ENCODE measurements at places on chromosomes 6 and 20.

DNA sequence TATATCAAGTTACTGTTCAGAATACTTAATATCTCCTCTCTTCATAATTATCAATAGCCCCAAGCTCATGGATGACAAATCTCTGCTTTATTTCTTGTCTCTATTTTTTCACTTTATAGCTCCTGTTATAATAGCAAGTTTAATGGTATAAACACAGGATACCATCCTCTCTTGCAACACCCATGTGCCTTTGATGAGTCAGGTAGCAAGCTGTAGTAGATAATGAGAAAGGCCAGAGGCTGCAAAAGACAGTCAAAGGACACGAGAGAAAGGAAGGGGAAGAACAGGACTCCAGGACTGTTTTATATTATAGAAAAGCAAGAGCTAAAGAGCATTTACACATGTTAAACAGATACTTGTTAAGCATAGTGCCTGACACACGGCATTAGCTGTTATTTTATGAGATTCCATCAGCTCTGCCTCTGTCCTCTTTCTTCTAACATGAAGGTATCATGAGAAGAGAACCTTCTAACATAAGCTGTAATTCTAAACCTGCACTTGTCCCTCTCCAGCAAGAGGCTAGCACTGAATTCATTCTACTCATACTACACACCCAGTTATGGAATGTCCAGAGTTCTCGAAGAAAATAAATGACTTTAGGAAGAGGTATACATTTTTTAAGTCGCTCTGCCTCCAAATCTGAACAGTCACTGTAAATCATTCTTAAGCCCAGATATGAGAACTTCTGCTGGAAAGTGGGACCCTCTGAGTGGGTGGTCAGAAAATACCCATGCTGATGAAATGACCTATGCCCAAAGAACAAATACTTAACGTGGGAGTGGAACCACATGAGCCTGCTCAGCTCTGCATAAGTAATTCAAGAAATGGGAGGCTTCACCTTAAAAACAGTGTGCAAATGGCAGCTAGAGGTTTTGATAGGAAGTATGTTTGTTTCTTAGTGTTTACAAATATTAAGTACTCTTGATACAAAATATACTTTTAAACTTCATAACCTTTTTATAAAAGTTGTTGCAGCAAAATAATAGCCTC is 45.0 kb downstream of the NT5E start:
- DNase-seq: no peak

GRCh38 chr6:38973178-38974057 is 75.2 kb upstream of the GLP1R start:
- DNase-seq: no peak

- no peak for DNase-seq
Measured at GRCh38 chr6:143953922-143954321, 54.1 kb downstream of the PLAGL1 start.

- no peak for DNase-seq
Measured at GRCh38 chr6:49713346-49713745, at the start of gene CRISP2. Gene CRISP2, minus strand, starts transcription at chr6:49713543. Its CDS starts 4,347 bp downstream, at chr6:49709196.

DNA sequence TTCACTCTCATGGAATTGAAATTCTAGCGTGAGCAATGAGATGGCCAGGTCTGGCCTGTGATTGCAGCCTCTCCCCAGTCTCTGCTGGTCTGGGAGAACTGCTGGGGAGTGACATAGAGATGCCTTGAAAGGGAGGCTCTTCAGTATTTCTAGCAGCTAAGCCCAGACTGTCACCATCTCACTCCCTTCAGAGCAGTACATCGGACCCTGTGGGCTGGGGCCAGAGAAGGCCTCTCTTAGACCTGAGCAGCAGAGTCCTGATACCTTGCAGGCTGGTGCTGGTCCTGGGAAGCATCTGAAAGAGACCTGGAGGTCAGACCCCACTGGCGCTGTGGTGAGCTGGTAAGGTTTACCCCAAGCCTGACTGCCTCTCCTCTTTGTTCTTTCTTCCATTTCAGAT is 87.4 kb downstream of the TCP11 start:
- DNase-seq: no peak

DNA sequence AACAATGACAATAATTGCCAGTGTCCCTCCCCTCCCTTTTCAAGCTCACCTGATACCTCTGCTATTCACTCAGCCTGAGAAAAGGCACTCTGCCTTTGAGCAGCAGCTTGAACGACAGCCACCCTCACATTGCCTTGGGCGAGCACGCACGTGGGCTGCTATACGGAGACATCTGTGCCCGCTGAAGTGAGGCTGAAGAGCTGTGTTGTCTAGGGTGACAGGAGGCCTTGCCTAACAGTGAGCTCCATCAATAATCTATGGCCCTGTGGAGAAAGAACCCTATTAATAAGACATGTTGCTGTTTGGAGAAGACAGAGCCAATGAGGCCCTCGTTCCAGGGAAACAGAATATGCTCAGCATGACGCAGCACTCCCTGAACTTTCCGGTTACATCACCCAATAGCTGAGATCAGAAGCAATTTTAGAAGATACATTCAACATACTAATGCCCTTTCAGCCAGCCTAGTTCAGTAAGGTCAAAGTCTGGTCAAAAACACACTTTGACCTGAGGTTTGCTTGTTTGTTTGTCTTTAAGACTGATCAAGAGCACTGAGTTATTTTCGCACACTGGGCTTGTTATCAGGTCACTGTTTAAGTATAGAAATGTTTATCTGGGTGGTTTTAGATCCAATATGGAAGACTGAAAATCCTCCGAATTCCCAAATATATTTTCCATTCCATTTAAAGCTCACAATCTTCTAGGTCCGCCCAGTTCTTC is 30.6 kb downstream of the RBM24 start:
- no peak for DNase-seq

GRCh38 chr6:2230659-2231277 is 14.6 kb downstream of the GMDS start:
- DNase-seq: no peak

- DNase-seq: no peak
Measured at GRCh38 chr6:33073431-33073871, at the start of gene HLA-DPA1. Gene HLA-DPA1, minus strand, starts transcription at chr6:33073649.

GRCh38 chr6:112634376-112634775 is 287.2 kb downstream of the RFPL4B start:
- no peak for DNase-seq

GRCh38 chr20:58906894-58907293 is 54.4 kb downstream of the GNAS start:
- no peak for DNase-seq

GRCh38 chr20:25987073-25987927 is 290.6 kb upstream of the ZNF337 start:
- DNase-seq: no peak

GRCh38 chr6:153129873-153130514 is 1.1 kb downstream of the RGS17 start:
- no peak for DNase-seq

DNA sequence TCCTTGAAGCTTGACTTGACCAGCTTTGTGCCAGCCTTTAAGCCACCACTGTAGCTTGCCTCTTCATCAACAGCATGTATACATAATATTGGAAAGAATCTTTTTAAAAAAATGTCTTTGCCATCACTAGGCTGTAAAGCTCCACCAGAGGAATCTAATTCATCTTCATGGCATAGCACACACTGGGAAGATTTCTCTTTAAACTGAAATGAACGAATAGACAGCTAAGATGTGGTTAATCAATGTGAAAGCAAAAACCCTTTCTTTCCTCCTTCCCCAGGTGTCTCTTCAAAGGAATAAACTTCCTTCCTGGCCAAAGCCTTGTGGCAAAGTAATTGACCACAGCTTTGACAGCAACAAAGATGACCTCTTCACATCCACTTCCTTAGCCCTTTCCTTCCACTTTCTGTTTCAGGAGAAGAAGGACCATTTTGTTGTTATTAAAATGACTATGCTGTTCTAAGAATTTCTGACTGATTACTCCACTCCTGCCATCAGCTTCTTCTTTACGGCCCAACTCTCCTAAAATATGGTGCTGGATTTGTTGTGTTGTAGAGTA is 428.7 kb upstream of the SOX4 start:
- no peak for DNase-seq

Data from effector memory CD4-positive, alpha-beta T cell (primary cell).